ENCODE measurements at places on chromosomes 5 and 9. TPM values are rescaled to one million over a fixed set of nuclear protein-coding genes. Genes with fewer than 3 reads are reported as not detected.

DNA sequence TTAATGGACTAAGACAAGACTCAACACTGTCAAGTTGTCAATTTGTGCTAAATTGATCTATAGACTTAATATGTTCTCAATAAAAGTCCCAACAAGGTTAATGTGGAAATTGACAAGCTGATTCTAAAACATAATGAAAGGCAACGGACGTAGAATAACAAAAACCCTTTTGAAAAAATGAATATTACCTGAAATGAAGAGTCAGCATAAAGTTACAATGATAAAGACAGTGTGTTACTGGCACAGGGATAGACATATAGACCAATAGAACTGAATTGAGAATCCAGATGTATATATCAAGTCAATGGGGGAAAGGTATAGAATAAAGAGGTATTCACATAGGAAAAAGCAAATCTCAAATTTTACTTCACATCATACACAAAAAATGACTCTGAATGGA lies 37.7 kb upstream of the BARX1 start:
- no peak for DNase-seq
- H3K27me3 ChIP-seq: no peaks in the 10 kb centered on the region

Gene SPINK4
- total RNA-seq: not detected

- no peak for DNase-seq
- H3K27me3 ChIP-seq: no peaks in the 10 kb centered on the region
- no peak overlapping the region for H3K27ac ChIP-seq
- H3K4me3 ChIP-seq: no peak overlapping the region
- H3K4me1 ChIP-seq: peaks cover 11% of the 10 kb centered on the region
Observed at GRCh38 chr9:14515049-14515448, 178.2 kb downstream of the ZDHHC21 start.

Gene SPINK7
- not detected for total RNA-seq

DNA sequence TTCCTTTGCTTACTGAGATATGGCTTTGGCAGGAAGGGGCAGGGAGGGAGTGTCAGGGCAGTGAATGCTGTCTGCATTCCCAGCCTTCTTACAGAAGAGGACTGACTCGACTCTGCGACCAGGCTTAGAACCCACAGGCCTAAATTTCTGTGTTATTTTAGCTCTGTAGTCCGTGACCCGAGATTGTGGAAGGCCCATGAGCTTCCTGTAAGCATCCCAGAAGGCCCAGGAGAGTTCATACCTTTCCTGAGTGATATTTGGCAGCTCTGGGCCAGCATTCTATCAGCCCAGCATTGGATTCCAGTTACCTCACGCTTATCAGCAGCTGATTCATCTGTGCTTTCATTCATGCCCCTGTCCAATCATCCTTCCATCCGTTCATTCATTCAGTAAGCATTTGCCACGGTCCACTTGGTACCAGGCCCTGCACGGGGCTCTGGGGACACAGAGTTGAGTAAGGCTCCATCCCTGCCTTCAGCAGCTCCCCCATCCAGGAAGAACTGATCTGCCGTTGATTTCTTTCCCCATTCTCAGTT lies 28.2 kb upstream of the RPL26L1 start:
- no peaks in the 10 kb centered on the region for H3K4me1 ChIP-seq
- no peaks in the 10 kb centered on the region for H3K27me3 ChIP-seq
- no peak overlapping the region for H3K27ac ChIP-seq
- H3K4me3 ChIP-seq: no peak overlapping the region
- H3K36me3 ChIP-seq: no peaks in the 10 kb centered on the region
- peak; percentile 48 for DNase-seq

Gene HTR4
- not detected for total RNA-seq

Gene GNPDA1
- total RNA-seq: 50.5 TPM
